ENCODE measurements at places on chromosomes 1 and 21.

- DNase-seq = no peak
Measured at GRCh38 chr1:36773827-36774541, 260.3 kb downstream of the GRIK3 start.

DNA sequence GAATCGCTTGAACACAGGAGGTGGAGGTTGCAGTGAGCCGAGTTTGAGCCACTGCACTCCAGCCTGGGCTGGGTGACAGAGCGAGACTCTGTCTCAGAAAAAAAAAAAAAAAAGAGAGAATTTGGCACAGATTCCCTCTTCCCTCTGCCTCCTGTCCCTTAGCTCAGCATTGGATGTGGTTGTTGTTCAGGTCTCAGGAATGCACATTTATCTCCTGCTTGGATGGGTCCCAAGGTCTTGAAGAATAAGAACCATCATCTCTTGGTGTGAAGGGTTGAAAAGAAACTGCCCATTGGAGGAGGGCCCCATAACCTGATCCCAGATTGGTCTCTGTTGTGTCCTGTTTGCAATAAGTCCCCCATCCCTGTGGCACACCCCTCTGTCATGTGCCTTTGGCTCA is 34.9 kb downstream of the UBIAD1 start:
- DNase-seq = no peak

GRCh38 chr1:184882957-184883815 is 91.1 kb downstream of the NIBAN1 start:
- no peak for DNase-seq

GRCh38 chr21:32940079-32941014 is 85.4 kb upstream of the OLIG2 start:
- DNase-seq = no peak

- DNase-seq = no peak
Measured at GRCh38 chr1:161718559-161719324, 2.6 kb upstream of the FCRLB start.

- DNase-seq = no peak
Measured at GRCh38 chr1:66250478-66250877, 283.5 kb upstream of the SGIP1 start.

- no peak for DNase-seq
Measured at GRCh38 chr1:181131255-181131941, 42.9 kb downstream of the IER5 start.

GRCh38 chr1:41362357-41362721 is 1.1 kb downstream of the FOXO6 start:
- DNase-seq = no peak

- DNase-seq = no peak
Measured at GRCh38 chr1:98940722-98941079, 64.0 kb downstream of the PLPPR5 start.

GRCh38 chr1:59188413-59189213 is 108.3 kb upstream of the FGGY start:
- DNase-seq = no peak

- peak; percentile 73 for DNase-seq
Measured at GRCh38 chr1:6440198-6441126, 15.9 kb downstream of the ESPN start.

DNA sequence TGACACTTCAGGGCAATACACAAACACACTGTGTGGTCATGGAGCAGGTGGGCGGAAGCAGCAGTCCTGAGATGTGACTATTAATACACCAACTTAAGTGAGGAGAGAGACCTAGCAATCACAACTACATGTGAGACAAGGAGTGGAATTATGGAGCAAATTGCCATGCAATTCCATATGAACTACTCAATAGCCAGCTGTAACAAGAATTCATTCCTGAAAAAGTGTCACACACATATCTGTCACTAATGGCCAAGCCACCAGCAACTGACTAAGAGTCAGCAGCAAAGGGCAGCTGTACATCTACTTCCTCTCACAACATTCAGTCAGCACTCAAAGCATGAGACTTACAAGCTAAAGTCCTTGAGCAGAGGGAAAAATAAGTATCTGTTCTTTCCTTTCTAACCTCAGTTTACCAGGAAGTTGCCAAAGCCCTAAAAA is 46.2 kb downstream of the GPR3 start:
- DNase-seq = no peak

GRCh38 chr1:208600456-208601190 is 356.4 kb upstream of the PLXNA2 start:
- no peak for DNase-seq

GRCh38 chr1:172298141-172298540 is 122.3 kb upstream of the C1orf105 start:
- DNase-seq = no peak

- no peak for DNase-seq
Measured at GRCh38 chr1:87464022-87464490, 135.4 kb downstream of the LMO4 start.

DNA sequence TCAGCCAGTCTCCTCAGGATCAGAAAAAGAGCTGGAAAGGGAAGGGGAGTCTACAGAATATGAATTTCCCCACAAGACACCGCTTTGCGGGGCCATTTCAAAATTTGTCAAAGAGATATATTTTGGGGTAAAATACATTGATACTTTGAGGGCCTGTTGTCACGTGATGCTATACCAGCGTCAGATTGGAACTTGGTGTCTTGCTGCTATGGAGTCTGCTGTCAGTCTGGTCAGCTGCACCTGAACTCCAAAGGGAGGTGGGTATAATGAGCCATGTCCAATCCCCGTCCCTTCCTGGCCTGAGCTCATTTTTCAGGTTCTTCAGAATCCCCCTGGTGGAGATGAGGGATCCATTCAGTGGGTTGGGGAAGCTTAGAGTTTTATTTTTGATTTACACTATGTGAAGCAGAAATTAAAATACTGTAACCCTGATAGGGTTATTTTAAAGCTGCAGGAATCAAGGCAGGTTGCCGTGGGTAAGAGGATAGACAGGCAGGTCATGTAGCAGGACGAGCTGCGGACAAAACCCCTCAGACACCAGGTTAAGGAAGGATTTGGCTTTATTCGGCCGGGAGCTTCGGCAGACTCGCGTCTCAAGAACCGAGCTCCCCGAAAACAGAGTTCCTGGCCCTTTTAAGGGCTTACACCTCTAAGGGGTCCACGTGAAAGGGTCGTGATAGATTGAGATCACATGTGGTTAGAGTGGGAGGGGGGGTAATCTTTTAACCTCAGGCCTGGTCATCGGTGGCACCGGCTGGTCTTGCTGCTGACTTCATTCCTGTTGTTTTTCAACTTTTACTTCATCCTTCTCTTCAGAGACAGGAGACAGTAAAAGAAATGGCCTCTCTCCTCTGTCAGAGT is 2.2 kb upstream of the POFUT2 start:
- DNase-seq = no peak

DNA sequence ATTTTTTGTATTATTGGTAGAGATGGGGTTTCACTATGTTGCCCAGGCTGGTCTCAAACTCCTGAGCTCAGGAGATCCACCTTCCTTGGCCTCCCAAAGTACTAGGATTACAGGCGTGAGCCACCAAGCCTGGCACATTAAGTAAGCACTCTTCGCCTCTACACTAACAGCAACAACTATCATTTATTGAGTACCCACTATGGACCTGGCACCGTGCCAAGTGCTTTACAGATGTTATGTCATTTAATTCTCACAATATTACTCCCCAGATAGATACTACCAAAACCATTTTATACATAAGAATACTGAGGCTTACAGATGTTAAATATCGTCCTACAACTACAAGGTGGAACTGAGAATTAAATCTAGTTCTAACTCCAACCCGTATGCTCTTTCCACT is 50.1 kb downstream of the TUT4 start:
- no peak for DNase-seq

GRCh38 chr1:49293016-49293415 is 516.3 kb upstream of the BEND5 start:
- no peak for DNase-seq

DNA sequence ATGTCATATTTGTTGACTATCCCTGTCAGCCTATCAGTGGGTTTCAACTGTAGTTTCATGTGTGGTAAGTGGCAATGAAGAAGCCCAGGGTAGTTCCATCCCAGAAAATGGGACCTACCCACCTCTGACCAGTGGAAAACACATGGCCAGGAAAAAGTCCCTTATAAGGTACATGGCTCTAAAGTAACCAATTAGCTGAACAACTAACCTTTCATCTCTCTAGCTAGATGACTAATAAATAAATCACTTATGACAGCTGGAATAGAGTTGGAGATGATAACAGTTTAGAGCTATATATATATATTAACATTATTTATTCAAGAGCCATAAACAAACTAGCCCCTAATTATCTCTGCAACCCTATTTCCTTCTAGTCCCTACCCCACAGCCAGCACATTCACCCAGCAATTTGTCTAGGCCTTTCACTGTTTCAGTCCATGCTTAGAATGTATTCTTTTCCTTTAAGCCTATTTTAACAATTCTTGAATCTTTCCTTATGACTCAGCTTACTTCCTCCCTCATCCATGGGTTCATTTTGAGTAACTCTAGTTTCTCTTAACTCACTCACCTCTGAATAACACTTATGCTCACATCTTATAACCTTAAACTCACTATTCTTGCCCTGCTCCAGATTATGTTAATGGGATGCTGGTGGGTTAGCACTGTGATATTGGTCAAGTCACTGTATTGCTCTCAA is 83.7 kb downstream of the TNFSF18 start:
- no peak for DNase-seq

DNA sequence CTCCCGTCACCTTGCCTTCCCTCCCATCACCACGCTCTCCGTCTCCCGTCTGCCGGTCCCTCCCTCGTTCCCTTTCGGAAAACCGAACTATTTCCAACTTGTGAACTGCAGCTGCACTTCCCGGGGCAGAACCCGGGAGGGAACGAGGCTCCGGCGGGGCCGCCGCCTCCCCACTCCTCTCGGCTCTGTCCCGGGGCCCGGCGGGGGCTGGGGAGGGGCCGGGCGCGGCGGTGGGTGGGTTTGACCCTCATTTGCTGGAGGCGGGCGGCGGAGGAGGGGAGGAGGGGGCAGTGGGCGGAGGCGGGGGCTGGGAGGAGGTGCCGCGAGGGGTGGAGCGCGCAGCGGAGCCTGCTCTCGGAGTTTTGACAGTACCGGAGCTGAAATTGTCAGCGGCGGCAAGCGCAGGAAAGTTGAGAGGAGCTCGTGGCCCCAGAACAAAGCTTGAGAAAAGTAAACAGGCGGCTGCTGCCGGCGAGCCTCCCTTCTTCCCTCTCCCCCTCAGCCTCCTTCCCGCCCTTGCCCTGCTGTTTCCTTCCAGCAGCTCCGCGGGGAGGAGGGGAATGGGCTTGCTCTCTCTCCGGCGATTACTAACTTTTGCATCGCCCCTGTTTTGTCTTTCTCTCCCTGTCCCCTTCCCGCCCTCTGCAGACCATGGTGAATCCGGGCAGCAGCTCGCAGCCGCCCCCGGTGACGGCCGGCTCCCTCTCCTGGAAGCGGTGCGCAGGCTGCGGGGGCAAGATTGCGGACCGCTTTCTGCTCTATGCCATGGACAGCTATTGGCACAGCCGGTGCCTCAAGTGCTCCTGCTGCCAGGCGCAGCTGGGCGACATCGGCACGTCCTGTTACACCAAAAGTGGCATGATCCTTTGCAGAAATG is 2.9 kb downstream of the LMO4 start:
- DNase-seq = peak; percentile 72

DNA sequence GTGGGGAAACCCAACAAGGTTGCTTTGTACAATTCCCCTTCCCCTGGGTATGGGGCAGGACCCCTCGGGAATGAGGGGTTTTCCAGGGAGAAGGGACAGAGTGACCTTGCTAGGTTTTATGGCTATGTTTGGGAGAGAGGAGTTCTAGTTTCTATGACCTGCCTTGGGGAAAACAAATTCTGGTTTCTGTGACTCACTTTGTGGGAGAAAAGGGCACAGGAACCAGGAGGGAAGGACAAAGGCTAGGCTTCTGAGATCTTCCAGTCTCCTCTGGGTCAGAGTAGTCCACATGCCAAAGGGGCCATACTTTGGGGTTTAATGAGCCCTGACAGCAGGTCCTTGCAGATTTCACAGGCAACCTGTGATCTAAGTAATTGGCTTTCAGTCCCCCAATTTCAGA is 5.5 kb upstream of the PTGER3 start:
- DNase-seq = no peak

DNA sequence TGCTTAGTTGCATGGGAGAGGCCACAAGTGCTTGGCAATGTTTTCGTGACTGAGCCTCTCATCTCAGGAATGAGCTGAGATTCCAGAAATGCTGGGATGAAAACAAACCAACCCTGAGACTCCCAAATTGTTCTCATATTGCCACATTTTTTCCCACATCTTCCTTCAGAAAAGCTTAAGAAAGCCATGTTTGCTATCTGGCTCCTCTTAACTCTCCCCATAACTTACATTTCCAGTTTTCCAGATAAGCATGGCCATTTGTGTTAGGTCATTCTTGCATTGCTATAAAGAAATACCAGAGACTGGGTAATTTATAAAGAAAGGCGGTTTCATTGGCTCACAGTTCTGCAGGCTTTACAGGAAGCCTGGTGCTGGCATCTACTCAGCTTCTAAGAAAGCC is 17.2 kb downstream of the DSCAM start:
- DNase-seq = no peak

DNA sequence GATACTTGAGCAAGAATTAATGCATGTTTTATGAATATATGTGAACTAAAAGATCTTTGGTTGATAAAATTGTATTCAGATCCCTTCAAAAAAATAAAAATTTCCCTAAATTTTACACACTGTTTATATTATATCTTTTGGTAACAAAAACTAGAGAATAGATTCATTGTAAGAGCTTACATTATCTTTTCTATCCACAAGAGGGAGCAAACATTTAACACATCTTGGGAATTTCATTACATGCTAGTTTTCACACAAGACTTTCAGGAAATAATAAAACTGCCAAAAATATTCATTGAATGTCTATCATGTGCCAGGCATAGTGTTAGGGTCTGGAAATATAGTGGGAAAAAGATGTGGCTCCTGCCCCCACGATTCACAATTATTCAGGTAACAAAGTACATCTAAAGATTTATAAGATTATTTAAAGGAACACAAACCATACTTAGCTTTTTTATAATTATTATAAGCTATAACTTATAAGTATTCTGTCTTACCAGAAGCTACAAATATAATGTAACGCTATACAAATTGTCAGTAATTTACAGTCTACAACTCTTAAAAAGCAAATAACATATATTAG is 30.6 kb downstream of the FAF1 start:
- no peak for DNase-seq

DNA sequence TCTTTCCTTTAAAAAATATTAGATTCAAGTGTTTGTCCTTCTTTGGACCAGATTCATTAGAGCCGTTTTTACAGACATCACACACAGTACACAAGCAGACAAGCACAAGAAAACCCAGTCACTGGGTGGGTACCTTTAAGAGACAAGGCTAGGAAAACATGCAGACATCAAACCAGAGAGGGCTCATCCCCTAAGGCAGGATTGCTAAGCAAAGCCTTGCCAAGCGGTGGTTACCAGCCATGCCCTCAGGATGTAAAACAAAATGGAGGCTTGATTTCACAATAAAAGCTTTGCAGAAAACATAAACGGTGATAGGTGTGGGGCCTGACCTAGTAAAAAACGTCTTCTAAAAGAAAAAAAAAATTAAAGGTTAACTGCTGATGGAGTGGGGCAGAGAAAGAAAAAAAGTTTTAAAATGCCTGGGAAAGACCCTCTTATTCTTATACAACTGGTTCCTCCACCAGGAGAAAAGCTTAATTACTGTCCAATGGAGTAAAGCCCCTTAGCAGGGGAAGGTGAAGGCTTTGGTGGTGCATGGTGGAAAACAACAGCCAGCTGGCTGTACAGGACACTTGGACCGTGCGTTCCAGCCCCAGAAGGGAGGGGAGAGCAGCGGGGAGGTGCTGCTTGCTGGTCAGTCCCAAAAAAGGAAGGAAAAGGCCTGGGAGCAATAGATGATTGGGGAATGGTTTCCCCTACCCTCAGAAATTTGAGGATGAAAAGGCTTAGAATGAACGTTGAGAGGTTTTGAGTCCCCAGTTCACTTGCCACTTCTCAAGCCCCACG is 30.4 kb upstream of the FMO1 start:
- no peak for DNase-seq
